ENCODE measurements at places on chromosomes 16 and 17.
A peak's percentile ranks its signal among the peaks of the same experiment; 100 is the strongest.

DNA sequence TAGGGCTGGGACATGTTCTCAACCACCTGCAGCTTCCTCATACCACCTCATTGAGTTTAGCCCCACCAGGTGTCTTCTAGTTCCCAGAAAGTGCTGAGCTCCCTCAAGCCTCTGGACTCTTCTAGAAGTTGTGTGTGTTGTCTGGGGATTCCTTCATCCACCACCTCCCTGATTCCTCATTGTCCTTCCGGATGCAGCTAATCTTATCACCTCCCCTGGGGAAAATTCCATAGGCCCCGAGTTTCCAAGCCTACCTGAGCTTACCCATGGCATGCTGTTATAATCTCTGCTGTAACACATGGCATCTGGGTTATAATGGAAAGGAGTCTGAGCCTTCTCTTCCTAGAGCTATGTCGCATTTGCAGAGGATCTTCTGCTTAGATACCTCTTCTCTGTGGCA lies 243.5 kb upstream of the SDK2 start:
- DNase-seq = no peak

DNA sequence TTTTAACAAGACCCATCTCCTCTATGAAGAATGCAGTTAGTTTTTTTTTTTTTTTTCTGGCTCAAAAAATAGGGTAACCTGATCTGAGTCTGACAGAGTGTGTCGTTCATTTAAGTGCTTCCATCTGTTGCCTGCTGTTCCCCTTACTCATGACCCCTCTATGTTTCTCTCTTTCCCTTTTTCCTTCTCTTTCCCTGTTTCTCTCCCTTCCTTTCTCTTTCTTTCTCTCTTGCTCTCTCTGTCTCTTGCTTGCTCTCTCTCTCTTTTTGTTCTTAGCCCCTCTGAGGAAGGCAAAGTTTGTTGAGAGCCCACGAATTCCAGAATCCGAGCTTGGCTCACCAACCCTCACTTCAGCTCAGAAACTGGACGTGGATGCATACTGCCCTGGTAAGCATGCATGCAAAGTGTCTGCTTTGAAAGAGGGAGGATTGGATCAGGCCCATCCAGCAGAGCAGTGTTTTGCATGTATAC lies 185.0 kb downstream of the TANC2 start:
- peak; percentile 78 for DNase-seq

DNA sequence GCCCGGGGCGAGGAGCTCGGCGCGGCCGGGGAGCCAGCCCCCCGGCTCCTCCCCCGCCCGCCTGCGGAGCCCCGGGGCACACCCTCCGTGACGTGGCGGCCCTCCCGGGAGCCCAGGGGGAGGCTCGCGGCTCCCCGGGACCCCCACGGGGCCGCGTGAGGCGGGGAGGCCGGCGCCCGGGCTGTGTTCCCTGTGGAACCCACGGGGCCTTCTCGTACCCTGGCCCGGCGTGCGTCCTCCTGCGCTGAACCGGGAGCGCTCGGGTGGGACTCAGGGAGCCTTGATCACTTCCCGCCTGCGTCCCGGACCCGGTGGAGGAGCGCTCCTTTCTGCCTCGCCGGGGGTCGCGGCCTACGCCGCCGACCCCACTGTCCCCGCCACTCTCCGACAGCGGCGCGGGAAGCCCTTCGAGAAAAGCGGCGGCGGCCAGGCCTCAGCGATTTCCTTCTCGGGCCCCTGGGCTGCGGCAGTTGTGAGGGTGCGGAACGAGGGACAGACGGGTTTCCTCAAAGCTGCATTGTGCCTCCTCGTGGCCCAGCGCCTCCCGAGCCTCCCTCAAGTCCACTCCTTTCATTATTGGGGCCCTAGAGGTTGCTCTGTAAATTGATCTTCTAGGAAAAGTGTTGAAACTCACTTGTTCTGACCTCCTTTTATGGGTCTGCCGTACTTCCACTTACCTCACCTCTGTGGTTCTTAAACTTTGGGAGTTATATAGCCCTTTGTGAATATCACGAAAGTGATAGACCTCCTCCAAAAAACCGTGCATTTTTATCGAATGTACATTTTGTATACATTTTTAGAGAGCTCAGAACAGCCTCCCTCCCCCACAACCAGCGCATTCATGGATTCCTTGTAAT lies 597 bp downstream of the LIG3 start:
- DNase-seq = peak; percentile 81

DNA sequence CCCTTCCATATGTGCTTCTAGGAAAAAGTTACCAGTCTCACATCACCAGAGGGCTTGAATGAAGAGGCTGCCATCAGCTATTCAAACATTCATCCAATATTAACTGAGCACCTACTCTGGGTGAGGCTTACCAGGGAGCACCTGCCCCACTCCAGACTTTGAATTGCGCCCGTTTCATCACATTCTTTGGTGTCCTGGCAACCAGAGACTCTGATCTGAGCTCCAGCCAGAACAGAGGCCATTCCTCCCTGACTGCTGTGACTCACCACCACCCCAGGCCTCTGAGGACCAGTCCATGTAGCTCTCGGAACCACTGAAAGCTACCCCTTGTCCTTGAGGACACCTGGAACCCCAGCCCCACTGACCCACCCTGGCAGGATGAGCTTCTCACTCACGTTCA lies at the start of gene C16orf96:
Gene C16orf96 (plus strand): TSS at position 229 of the 400 bp plus-strand sequence. CDS start 150 bp downstream, at position 379.
- no peak for DNase-seq

DNA sequence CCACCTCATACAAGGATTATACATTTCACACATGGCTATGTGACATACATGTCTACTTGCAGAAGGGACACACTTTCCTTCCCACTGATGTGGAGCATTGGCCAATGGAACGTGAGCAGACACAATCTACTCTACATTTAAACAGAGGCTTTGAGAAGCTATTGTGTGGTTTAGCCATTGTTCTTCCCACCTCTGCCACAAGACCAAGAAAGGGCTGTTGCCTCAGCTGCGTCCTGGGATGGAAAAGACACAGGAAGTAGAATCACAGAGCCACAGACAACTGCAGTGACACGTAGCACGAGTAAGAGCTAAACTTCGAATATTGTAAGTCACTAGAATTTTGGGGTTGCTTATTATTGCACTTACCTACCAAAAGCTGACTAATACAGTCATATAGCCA lies 33.3 kb downstream of the PRKCB start:
- no peak for DNase-seq

GRCh38 chr17:2697611-2698162 lies 13.9 kb downstream of the CLUH start:
- DNase-seq = peak; percentile 22

DNA sequence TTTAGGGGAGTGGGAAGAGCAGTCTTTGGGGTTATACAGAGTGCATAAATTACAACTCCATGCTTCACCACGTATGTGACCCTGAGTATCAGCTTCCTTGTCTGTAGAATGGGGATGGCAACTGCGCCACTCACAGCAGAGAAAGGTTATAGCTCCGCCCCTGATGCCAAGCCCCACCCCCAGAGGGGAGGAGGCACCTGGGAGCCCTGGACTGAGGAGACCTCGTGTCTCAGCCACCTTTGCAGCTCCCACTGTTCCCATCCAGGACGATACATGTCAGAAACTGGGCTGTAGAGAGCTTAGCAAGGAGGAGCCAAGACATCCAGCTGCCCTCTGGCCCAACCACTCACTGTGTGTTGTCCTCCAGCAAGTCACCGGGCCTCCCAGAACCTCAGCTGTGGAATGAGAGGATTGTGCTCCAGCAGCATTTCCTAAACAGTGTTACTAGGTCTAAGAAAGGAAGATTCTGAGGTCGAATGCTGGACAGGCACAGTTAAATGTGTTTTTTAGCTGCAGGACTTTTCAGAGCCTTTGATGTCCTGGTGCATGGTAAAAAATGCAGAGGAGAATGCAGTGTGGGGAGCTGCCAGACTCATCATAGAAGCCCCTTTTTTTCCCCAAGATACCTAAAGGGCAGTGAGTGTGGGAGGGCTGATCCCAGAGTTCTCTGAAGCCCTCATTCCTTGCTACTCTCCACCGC lies 49.4 kb downstream of the BEAN1 start:
- DNase-seq = no peak

- DNase-seq = no peak
Measured at GRCh38 chr17:31458829-31459228, 67.4 kb downstream of the RAB11FIP4 start.

- DNase-seq = no peak
Measured at GRCh38 chr17:12328204-12328603, 307.5 kb downstream of the MAP2K4 start.

DNA sequence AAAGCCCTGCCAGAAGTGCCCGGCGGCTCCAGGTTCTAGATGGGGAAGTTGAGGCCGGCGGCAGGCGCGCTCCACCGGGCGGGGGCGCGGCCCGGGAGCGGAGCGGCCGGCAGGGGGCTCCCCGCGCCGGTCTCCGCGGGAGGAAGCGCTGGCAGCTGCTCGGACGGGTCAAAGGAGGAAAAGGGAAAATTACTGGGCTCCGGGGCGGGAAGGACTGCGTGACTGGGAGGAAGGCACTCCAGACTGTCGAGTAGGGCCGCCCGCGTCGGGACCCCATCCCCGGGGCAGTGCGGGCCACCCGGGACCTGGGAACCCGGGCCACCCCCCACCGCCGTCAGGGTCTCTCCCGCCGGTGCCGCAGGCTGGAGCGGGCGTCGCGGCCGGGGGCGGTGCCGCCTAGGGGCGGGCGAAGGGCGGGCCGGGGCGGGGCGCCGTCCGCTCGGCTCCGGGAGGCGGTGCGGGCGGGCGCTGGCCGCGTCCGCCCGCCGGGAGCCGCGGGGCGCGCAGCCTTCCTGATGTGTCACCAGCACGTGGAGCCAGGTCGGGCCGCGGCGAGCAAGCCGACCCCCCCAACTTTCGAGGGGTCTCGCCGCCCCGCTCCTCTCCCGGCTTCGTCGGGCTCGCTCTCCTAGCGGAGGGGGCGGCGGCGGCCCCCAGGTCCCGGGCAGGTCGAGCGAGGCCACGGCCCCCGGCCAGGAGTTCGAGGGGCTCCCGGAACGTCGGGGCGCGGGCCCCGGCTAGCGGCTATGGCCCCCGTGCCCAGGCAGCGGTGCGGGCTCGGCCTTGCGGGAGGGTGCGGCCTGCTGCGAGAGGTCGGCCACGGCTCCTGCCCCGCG lies 167.5 kb downstream of the RAB11FIP4 start:
- peak; percentile 81 for DNase-seq

- peak; percentile 94 for DNase-seq
Measured at GRCh38 chr17:4948931-4949320, 596 bp upstream of the PFN1 start.

DNA sequence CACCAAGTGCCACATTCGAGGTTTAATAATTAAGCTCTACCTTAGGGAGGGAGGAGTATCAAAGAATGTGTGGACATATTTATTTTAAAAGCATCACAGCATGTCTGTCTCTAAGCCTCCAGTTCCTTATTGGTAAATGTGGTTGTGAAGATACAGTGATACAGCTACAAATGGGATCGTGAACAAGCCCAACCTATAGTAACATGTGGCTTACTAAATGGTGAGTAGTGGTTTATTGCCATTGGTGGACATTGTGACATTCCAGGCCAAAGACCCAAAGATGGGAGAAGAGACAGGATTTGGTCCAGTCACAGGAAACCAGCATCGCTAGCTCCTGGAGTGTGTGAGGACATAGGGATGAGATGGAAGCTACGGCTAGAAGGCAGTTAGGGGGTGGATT lies 51.2 kb downstream of the IQCK start:
- DNase-seq = no peak

DNA sequence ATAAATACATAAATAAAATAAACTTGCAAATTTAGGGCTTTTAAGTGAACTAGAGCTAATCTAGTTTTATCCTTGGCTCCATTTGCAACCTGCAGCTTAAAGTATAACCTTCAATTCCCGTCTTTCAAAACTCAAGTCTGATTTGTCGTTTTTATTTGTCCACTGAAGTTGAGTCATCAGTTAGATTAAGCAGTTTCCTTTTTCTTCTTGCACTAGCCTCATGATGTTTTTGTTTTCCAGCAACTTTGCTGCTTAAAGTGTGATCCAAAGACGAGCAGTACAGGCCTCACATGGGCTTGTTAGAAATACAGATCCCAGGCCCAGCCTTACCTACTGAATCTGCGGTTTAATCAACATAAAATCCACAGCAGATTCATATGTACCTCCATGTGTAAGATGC lies 13.8 kb downstream of the ARSG start:
- DNase-seq = no peak

- DNase-seq = no peak
Measured at GRCh38 chr17:30151471-30151870, 34.9 kb downstream of the NSRP1 start.

- DNase-seq = no peak
Measured at GRCh38 chr16:52591934-52592592, 45.1 kb upstream of the TOX3 start.

DNA sequence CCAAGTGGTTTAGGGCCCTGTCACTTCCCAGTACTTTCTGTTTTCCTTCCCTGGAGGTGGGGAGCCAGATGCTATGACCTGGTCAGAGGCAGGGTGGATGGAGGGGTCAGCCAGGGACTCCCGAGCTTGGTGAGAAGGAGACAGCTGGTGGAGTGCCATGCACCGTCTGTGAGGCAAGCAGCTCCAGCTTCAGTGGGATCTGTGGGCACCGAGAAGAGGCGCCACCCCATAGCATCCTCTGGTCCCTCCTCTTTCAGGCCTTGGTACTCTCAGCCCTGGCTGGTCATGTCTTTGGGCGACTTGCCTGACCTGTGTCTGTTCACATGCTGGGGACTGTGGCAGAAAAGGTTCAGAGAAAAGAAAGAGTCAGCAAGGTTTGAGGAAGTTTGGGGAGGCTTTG lies 299.3 kb upstream of the N4BP1 start:
- no peak for DNase-seq

DNA sequence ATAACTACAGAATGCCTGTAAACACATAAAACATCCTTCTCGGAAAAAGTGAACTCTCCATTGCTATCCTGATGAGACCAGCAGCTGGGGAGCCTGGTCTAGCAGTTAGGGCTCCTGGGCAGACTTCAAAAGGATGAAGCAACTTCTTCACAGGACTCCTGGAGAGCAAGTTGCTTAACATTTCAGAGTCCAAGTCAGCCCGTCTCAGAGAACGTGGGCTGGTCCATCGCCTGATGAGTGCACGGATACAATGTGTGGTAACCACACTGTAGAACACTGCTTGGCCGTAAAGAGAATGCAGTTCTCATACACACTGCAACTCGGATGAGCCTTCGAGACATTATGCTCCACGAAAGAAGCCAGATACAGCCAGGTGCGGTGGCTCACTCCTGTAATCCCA lies 52.7 kb downstream of the TMEM235 start:
- DNase-seq = no peak

DNA sequence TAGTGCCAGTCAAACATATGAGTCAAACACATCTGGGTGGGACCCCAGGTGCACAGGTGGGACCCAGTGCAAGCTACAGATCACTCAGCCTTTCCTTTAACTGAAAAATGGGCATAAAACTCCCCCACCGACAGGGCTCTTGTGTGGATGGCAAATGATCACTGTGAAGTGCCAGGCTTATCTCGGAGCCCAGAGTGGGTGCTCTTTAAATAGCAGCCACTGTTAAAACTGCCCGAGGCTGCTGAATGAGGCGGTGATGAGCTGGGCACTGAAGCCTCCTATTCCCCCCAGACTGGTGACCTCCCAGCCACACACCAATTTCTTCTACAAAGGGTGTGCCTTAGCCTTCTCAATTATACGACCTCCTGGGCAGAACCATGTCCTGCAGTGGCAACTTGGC lies 433.8 kb downstream of the SLC39A11 start:
- no peak for DNase-seq

Data from kidney (tissue), 22 donors.